Kidney epithelial cell (primary cell): ENCODE measurements at places on chromosomes 2 and 18.

GRCh38 chr2:2243666-2244065 lies 87.4 kb downstream of the MYT1L start:
- DNase-seq, result no peak

- DNase-seq, result no peak
Observed at GRCh38 chr2:217992061-217992460, 10.7 kb downstream of the TNS1 start.

- no peak for DNase-seq
Observed at GRCh38 chr2:136362676-136363390, 244.9 kb upstream of the CXCR4 start.

DNA sequence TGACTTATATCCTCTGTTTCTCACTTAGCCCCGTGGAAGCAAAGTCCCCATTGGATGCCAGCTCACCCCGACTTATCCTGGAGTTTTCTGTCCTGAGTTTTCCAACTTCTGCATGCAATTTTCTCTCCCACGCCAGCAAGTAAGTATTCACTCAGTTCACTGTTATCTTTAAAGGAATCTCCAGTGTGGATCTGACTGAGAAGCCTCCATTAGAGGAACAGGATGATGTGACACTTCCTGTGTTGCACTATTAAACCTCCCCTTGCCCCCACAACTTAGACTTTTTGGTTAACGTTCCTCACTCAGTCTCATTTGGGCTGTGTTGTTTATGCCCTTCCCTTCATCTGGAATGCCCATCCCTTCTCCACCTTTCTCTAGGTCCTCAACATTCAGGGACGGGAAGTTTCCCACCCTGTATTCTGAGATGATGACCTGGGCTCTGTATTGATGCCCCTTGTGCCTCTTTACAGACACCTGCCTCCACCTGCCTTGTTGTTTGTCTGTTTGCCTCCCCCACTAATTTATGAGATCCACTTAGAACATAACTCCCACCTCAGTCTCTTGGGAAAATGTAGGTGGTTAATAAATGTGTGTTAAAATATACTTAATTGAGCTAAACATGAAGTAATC lies 536.1 kb upstream of the RAB6C start:
- no peak for DNase-seq

DNA sequence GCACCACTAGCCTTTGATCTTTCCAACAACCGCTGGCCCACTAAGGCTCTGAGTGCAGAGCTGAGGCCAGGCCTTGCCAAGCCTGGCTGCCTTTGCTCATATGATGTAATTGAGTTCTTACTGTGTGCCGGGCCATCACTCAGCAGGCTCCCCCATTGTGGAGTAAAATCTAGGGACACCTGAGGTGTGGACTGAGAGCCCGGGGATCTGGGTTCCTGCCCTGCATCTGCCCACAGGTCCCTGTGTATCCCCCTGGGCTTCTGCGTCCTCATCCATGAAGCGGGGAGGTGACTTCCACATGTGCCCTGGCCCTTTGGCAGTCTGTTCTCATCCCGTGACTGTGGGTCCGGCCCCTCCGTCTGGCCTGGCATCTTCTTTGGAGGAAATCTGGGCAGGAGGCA lies 33.8 kb downstream of the GREB1 start:
- DNase-seq, result no peak

DNA sequence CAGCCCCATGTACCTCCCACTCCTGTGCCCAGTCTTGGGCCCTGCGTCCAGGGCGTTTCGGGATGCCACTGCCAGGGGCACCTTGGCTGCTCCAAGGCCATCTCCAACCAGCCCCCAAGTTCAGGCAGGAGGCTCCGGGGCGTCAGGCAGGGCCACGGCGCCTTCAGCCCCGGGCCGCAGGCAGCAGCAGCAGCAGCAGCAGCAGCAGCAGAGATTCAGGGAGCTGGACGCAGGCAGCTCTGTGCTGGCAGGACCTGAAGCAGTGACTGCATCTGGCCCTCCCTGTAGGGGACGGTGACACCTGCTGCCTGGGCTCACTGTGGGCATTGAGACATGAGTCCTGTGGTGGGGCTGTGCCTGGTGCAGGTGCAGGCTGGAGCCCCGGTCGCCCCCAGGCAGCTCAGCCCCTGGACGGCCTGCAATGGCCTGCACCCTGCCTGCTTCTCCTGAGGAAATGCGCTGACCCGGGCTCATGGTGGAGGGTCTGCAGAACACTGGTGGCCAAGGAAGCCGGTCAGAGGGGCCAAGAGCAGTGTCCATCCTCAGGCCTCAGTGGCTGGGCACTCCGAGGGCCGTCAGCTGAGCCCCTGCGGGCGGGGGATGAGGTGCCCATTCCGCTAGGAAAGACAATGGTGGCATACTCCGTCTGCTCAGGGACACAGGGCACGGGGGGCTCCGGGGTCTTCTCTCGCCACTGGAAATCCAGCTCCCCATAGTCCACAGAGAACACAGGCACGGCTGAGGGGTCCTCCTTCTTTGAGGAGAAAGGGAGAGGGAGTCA lies 8.0 kb downstream of the PDCD1 start:
- no peak for DNase-seq

DNA sequence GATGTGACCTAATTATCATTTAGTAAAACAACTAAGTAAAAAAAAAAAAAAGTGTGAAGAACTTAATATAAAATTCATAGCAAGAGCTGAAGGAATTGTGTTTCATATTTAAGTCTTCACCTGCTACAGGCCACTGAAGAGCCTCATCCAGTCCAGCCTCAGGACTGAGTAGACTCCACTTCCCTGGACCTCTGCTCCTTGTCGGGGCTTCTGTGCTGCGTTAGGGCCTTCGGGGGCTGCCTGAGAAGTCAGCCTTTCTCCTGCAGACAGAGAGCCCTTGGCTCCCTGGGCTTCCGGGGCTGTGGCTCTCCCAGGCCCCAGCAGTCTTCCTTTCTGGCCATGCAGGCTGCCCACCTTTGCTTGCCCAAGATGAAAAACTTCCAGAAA lies 95.5 kb downstream of the MTCL1 start:
- no peak for DNase-seq

- no peak for DNase-seq
Observed at GRCh38 chr2:219042157-219042556, 841 bp upstream of the CFAP65 start.

GRCh38 chr2:192053921-192054320 lies 140.8 kb downstream of the TMEFF2 start:
- DNase-seq, result no peak

- no peak for DNase-seq
Observed at GRCh38 chr2:71718686-71719085, 265.3 kb downstream of the DYSF start.

- no peak for DNase-seq
Observed at GRCh38 chr2:146997488-146997887, 847.3 kb upstream of the ACVR2A start.

- no peak for DNase-seq
Observed at GRCh38 chr18:12376034-12376753, 833 bp downstream of the AFG3L2 start.

- no peak for DNase-seq
Observed at GRCh38 chr2:232573042-232573441, 22.6 kb downstream of the EIF4E2 start.

GRCh38 chr2:198697218-198697617 lies 760.5 kb downstream of the SATB2 start:
- no peak for DNase-seq

GRCh38 chr2:50018921-50019320 lies 864.6 kb upstream of the FSHR start:
- DNase-seq, result no peak

DNA sequence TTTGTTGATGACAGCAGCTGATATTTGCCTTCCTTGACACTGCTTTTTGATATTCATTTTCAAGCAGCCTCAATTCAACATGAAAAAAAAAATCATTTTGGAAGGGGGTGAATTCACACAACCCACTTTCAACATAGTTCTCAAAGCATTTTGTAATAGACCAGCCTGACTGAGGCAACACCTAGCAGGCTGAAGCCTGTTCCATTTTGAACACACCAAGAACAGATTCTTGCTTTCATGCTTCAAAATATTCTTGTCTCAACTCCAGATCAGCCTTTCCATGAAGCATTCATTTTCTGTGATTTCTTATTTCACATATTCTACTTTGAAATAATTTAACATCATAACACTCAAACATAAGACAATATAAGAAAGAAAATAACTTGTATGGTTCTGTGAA lies 812.6 kb upstream of the POU3F3 start:
- DNase-seq, result no peak

DNA sequence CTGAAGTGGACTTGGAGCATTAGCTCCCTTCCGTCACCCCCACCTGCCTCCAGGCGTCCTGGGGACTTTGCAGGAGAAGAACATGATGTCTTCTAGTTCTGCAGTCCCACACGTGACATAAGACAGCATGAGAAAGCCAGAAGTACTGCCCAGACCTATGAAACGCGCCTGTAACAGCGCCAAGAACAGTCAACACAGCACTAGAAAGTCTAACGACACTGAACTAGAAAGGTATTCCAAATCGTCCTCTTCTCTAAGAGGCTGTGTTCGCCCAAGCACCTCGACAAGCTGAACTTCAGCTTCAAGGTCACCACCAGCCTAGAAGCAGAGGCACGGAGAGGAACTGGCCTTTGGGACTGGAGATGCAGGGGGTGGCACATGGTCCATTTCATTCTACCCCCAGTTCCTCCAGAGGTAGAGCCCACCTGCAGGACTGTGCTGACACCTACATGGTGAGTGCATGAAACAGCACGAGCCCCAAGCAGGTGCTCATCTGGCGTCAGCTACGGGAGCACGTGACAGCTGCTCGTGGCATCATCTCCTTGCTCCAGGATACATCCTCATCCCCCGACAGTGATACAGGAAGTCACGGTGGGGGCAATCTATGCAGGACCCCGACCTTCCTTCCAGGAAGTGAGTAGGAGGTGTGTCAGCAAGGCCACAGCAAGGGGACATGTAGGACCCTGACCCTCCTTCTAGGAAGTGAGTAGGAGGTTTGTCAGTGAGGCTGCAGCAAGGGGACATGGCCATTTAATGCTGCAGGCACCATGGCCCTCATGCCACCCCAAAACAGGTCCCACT lies 3.7 kb downstream of the HDAC4 start:
- no peak for DNase-seq

DNA sequence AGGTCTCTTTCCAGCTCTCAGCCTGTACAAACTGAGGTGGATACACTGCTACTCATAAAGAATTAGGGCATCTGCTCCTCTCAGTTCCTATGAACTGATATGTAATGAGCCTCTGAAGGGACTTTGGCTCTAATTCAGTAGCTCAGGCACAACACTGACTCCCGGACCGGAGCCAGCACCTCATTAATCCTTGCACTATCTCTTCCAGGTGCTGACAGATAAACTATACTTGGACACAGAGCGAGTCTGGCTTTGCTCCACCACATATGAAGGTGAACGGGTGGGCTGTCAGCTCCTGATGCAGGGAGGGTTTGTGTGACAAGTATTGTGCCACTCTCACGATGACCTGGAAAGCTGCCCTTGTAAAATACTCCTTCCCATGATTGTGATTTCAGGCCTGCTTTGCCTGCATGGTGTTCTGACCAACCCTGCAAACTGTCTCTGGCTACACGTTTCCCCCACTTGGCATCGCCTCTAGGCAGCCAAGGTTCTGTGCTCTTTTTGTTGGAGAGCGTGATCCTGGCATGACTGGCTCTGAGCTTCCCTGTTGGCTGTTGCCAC lies 111.6 kb upstream of the LMAN1 start:
- no peak for DNase-seq

DNA sequence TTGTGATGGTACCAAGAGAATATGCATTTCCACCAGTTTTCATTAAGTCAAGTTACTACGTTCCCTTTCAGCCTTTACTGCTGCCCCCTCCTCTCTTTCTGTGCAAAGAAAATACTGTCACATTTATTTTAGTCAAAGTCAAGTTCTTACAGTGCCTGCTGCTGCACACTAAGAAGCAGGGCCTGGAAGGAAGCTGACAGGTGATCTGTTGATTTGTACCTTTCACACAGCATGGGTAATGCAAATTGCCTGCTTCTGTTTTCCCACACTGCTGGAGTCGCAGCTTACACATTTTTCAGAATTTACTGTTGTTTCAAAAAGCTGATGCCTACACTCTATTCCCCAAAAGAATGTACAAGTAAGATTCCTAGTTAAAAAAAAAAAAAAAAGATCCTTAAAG lies 48.7 kb upstream of the CD226 start:
- no peak for DNase-seq

- peak; percentile 45 for DNase-seq
Observed at GRCh38 chr2:122341007-122341406, 585.6 kb downstream of the TSN start.
